Lung microvascular endothelial cell (primary cell): ENCODE measurements at places on chromosomes 6 and 20. TPM values are rescaled to one million over a fixed set of nuclear protein-coding genes. Genes with fewer than 3 reads are reported as not detected.

Gene NKAIN4
- total RNA-seq = not detected in 2 replicates

DNA sequence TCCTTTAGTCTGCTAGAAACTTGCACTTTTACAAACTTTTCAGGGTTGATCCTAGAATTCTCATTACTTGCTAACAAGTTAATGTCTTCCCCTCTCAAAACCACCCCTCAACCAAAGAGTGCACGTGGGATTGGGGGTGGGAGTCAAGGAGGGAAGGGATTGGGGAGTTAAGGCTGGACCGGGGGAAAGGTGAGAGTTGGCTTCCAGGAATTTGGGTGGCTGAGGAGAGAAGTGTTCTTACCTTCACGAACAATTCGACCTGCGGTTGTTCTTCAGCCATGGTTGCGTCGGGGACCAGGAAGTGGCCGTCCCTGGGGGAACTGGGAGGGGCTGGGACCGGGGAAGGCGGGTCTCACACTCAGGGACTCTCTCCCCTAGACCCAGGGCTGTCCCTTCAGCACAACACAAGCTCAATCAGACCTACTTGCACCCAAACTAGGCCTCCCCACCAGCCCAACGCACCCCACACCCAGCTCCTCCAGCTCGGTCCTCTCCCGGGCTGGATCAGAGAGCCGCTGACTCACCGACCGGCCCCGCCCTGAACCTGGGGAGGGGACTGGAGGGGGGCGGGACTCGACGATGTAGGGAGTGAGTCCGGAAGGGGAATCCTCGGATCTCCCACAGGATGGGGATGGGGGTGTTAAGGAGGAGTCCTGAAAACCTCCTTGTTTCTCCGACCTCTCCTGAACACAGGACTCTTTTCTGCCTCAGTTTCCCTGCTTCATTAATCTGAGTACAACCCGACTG is at the start of gene CLIC1:
Gene CLIC1 (minus strand): TSS at position 510 of the 747 bp plus-strand sequence. CDS start 230 bp downstream, at position 280.
- DNase-seq = peak; percentile 82

Gene PRKN
- total RNA-seq = under 0.01 and 0.40 TPM in 2 replicates

Gene C20orf141
- not detected in 2 replicates for total RNA-seq

GRCh38 chr20:47334022-47334551 is 22.4 kb downstream of the ZMYND8 start:
- peak; percentile 89 for DNase-seq

DNA sequence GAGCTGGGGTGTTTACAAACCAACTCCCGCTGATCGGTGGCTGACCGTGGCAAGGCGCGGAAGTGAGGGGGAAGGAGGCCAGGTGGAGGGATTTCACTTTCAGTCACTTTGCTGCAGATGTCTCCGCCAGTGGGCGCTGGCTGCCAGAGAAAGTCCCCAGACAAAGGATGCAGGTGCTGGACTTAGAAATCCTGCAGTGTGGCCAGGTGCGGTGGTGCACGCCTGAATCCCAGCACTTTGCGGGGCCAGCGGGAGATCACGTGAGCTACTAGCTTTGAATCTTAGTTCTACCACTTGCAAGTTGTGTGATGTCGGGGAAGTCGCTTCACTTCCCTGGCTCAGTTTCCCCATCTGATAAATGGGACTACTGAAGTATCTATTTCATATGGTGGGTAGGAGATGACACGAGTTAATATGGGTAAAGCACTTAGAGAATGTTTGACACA is 180.4 kb downstream of the ZNF217 start:
- DNase-seq = peak; percentile 5

Gene BEND3
- 1.3 and 2.6 TPM in 2 replicates for total RNA-seq

DNA sequence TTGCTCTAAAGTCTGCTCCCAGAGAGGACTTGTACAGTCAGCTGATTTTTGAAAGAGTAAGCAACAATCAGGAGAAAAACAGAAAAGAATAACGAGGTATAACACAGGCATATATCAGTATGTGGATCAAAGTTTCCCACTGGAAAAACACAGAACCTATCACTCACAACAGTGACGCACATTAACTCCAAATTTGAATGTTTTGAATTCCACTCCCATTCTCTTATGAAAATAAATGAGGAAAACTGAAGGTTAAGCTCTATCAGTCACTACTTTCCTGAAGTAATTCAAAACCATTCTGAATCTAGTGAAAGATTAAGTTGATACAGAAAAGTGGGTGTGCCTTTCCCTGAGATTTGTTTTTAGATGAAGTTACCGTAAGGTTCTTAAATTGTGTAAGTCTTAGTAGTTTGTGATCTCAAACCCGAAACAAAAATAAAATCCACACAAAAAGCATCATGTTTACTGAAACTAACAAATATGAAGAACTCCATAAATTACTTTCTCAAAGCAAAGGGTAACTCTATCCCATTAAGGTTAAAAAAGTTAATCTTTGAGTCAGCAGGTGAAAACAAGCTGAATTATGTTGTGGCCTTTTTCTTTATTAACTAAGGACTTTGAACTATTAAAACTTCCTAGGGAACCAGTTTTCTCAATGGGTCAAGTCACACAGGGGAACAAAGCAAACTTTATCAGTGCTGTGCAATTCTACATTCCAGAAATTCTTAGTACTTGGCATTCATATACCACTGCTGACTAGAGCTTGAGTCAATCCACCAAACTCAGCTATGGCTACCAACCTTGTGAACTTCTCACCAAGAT is 115.7 kb downstream of the OGFRL1 start:
- DNase-seq = peak; percentile 91

- DNase-seq = no peak
Observed at GRCh38 chr6:63730311-63730710, 94.7 kb downstream of the PHF3 start.
